Dermis microvascular lymphatic vessel endothelial cell (primary cell): ENCODE measurements at places on chromosomes 2 and 18. TPM values are rescaled to one million over a fixed set of nuclear protein-coding genes. Genes with fewer than 3 reads are reported as not detected.

The MTLN gene
- 36.8 and 68.2 TPM in 2 replicates for total RNA-seq

The COL4A4 gene
- total RNA-seq, result not detected in 2 replicates

DNA sequence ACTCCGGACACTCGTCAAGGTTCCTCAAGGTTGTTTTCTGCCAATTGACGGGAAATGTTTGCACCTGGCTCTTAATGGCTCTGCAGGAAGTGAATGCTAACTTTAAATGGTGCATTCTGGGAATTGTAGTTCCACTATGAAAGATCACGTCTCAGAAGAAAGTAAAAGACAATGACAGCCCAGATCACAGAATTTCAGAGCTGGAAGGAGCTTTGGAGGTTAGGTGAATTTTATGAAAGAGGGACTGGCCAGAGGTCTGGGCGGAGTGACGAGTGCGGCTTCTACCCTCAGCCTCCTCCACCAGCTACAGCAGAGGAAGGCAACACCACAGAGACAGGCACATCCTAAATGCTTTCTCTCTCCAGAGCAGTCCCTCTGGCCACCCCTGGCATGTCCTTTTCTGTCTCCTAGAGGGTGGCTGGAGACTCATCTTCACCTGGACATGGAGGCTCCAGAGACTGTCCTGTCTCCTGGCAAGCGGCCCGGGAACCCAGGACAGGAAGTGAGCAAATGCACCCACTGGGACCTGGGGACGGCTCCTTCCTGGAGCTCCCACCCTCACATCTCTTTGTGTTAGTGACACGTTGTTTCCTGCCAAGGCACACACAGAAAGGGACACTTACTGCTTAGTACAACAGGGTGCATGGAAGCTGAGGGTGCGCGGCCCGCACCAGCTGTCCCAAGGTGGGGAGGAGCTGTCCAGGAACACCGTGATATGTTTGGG lies 19.4 kb downstream of the THAP4 start:
- DNase-seq, result peak; percentile 64

- peak; percentile 48 for DNase-seq
Measured at GRCh38 chr2:163155279-163155883, 316.8 kb upstream of the KCNH7 start.

GRCh38 chr2:19507137-19507536 lies 148.7 kb upstream of the OSR1 start:
- DNase-seq, result no peak
